Ovary (tissue), 10 donors: ENCODE measurements at places on chromosomes 5 and 9. TPM values are rescaled to one million over a fixed set of nuclear protein-coding genes. Genes with fewer than 3 reads are reported as not detected.
A peak's percentile ranks its signal among the peaks of the same experiment; 100 is the strongest.

Gene CYSRT1
- 0.80 TPM for total RNA-seq

Gene OMD
- 2.1 TPM for total RNA-seq

Gene LCN15
- not detected for total RNA-seq

Gene N4BP3
- 1.8 TPM for total RNA-seq

Gene SOX30
- 0.12 TPM for total RNA-seq

Gene IL13
- not detected for total RNA-seq

Gene TOR4A
- total RNA-seq = 6.4 TPM

Gene DRD1
- total RNA-seq = 0.15 TPM

Gene KIAA0825
- 3.7 TPM for total RNA-seq

Gene PRLR
- total RNA-seq = 15.1 TPM

Gene SMIM33
- total RNA-seq = not detected

DNA sequence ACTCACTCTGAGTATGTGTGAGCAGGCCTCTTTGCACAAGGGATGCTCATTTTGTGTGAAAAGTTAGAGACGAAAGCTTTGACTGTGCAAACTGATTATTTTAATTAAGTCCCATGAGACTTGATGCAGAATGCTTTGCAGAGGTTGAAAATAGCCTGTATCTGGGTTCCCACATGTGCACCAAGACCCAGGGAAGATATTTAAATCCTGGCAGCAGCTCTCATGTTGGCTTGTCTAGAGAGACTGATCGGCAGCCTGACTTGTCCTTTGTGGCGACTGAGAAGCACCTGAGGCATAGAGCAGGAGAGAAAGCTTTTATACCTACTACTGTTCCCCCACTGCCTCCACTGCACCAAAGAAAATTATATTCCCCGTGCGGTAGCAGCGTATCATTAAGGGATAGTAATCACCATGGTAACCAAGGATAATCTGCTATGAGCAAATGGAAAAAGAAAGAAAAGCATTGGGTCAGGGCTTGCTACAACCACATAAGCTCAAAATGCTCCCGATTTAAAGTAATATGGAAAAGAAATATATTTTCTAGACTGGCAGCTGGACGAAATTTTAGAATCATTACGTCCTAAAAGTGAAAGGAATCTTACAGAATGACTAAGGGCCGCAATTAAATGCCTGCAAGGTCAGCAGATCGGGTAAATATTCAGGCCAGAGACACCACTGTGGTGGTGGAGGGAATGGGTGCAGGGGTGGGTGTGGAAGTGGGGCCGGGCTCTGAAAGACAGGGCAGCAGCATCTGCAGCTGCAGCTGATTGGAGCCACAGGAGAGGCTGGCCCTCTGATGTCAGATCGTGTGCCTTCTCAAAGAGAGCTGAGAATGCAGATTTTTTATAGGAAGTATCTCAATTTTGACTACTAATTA, 135.3 kb upstream of the EPB41L4A start:
- DNase-seq = no peak

DNA sequence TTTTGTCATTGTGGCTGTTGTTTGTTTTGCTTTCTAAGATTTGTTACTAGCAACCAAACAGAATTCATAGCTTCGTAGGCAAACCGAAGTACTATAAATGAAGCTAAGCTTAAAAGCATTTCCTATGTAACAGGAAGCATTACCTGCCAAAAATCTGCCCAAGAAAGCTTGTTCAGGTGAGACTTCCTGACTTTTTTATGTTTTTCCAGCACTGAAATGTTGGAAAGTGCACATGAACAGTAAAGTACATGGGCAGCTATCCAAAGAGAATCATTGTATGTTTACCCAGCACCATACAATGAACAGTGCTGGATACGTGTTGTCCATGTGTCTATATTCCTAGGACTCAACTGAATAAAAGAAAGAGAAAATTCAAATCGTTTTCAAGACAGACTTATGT, 247.1 kb downstream of the NFIB start:
- no peak for DNase-seq

- DNase-seq = no peak
Measured at GRCh38 chr5:2291146-2291840, 408.6 kb upstream of the IRX4 start.

DNA sequence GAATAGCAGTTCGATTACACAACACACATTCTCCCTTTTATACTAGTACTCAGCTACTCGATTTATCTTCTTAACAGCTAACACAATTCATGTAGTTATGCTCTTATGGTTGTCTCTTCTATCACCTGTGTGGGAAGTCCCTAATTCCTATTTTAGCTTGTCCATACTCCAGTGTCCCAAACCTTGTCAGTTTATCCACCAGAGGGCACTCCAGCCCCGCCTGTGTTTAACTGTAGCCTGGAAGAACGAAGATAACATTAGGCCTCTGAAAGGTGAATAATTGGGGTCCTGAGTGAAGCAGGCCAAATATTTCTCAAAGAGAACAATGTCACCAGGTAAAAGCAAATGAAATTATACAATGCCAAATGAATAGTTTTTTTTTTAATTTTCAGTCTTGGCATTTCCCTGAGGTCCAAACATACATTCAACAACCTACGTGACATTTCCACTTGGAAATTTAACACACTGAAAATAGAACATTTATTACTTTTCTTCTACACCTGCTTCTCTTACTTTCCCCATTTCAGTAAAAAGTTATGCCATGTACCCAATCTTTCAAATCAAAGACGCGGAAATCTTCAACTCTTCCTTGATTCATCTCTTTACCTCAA, 560.7 kb downstream of the HTR1A start:
- DNase-seq = peak; percentile 21

- DNase-seq = no peak
Measured at GRCh38 chr5:56339732-56340131, 106.6 kb upstream of the ANKRD55 start.

GRCh38 chr9:136052991-136053756, 41.9 kb downstream of the NACC2 start:
- DNase-seq = no peak

DNA sequence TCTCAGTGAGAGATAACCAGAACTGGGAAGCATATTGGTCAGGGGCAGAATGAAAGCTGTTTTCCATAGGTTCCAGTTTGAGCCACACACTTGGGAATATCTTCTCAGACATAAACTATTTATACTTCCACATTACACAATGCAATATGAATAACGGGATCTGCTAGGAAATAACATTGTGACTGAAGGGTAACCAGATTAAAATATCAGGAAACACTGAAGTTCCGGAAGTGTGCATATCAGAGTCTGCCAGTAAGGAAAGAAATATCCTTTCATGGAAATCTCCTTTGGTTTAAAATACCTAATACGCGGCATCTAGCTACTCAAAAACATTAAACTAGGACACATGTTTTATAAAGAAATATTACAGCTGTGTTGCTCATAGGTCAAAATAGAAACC, 56.3 kb downstream of the ST8SIA4 start:
- no peak for DNase-seq

GRCh38 chr5:75654693-75655295, 43.5 kb downstream of the ANKDD1B start:
- no peak for DNase-seq

DNA sequence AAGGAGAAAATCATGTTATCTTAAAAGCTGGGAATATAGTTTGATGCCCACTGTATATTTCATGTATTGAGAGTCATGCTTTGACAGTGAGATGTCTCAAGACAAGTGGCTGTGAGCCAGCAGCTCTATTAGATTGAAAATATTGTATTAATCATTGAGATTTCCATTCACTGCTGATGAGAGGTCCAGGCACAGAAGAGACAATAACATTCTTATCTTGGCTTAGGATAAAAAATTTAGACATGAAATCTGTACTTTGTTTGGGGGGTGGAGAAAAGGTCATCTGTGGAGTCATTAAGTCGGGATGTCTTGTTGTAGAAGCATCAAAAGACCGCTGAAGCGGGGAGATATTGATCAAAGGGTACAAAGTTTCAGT, 97.9 kb upstream of the EQTN start:
- no peak for DNase-seq

DNA sequence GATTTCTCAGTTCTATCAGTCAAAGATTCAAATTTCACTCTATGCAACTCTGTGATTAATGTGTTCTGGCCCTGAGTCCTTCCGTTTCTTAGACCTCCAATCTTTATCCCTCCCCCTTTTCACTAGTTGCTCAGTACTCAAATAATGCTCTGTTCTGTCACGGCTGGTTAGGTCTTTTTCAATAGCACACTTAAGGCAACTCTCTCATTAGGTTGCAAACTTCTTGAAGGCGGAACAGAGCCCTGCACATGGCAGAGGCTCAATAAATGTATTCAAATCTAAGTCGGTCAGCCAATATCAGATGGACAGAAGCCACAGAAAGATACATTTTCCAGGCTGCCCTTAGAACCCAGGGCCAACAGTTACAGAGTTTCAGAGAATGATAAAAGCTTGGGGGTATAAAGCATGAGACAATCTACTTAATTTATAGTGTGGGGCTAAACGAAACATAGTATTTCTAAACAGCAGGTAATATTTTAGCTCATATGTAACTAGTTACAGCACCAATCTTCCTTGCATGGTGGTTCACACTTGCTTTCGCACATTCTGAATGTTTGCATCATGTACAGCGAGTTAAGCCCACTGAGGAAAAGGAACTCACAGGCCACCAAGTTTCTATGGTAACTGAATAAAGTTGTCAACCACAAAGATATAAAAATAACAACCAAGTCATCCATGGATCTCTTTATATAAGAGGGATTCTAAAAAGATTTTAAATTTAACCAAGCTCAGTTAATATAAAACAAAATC, 67.1 kb upstream of the GOLPH3 start:
- no peak for DNase-seq

DNA sequence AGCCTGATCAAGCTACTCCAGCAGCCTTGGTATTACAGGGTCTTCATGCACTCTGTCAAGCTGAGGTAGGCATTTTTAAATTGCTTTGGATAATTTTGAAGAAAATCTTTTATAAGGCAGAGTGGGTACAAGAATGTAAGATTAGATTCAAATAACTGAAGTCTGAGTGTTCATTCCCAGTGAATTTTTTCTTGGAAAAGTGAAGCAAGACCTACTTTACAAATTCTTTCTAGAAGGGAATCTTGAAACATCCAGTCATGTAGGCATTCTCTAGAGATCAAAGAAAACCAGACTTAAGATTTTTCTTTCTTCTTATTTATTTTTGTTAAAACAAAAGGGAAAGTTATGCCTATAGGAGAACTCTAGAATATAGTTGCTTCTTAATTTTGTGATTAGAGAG, 139.0 kb downstream of the FOCAD start:
- DNase-seq = no peak

DNA sequence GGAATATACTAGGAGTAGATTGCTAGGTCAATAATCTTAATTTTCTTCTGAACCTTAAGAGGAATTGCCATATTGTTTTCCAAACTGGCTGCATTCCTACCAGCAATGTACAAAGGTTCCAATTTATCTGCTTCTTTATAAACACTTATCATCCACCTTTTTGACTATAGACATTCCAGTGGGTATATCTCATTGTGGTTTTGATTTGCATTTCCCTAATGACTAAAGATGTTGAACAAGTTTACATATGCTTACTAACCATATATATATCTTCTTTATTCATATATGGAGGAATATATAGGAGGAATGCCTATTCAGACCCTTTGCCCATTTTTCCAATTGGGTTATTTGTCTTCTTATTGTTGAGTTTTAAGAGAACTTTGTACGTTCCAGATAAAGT, 7.6 kb downstream of the DNAJC18 start:
- no peak for DNase-seq

DNA sequence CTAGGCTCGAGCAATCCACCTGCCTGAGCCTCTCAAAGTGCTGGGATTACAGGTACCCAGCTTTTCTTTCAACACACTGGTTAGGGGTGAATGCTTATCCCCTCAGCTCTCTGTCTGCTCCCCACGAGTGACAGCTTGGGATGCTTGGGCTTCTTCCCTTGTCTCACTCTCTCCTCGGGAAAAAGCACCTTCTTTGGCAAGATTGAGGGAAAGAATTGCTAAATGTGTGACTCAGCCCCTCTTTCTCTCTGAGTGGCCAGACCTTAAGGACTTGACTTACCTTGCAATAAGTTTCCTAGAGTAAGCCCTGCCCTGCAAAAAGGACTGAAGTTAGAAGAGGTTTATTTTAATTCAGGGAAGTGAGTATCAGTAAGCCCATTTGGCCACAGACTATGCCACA, 68.1 kb upstream of the ERBIN start:
- DNase-seq = no peak

- no peak for DNase-seq
Measured at GRCh38 chr5:32360906-32361305, 48.2 kb upstream of the MTMR12 start.

- no peak for DNase-seq
Measured at GRCh38 chr5:73858776-73859175, 232.8 kb downstream of the ARHGEF28 start.

GRCh38 chr5:115467628-115468027, 76.9 kb downstream of the FEM1C start:
- no peak for DNase-seq

DNA sequence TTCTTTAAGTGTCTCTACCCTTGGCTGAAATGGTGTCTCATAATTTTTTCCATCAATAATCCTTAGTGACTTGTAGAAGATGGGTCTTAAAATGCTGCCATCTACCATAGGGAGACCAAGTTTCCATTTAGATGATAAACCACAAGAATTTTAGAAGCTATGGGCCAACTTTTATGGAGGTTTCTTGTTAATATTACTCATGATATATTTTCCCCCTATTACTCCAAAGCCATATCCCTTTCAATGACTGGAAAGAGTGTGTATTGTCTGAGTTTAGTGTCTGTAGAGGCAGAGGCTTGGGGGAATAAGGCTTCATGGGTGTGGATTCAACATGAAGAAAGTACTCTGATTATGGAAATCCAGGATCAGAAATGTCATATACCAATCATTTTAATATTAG, 507.3 kb upstream of the TNC start:
- no peak for DNase-seq

DNA sequence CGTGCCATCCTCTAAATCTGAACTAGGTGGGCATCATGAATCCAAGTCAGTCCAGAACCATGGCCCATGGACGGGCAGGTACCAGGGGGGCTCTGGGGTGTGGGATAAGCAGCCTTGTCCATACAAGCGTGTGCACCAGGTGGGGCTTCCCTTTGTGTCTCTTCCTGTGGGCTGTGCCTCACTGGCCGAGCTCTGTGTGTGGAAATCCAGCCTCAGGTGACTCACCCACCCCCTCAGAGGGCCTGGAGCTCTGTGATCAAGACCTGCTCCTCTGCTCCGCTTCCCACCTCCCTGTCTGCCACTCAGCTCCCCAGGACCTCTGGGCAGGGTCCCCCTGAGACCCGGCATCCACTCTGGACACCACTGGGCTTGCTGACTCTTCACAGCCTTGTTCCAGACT, 33.0 kb downstream of the GADD45G start:
- no peak for DNase-seq

DNA sequence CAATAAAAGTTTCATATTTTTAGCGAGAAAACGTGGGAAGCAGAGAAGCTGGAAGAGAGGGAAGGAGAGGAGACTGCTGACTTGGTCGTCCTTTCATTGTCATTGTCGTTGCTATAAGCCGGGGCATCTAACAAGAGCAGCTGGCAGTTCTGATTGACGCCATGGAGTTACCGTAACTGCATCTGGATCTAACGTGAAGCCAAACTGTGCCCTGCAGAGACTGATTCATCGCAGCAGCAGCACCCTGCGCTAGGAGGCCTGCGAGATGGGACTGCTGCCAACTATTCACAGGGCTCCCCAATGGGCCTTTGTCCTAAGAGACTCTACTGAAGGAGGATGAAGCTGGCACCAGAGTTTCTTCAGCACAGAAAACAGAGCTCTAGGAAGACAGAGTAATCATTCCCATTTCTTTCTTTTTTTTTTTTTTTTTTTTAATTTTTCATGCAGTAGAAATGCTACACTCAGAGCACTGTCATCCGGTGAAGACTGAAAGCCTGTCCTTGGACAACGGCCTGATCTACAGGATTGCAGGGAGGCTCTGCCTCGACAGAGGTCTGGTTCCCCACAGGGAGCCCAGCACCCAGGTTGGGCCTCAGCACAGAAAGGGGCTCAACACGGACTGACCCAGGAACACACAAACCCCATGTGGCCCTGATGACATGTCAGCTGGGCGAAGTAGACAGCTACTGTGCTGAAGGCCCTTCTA, 47.8 kb downstream of the RETREG1 start:
- no peak for DNase-seq
